Aortic smooth muscle cell (primary cell): ENCODE measurements at places on chromosomes 16 and 17. TPM values are rescaled to one million over a fixed set of nuclear protein-coding genes. Genes with fewer than 3 reads are reported as not detected.

Gene DNAH2
- total RNA-seq: 0.12 and 0.13 TPM in 2 replicates

Gene TLCD3A
- total RNA-seq: 12.5 and 17.0 TPM in 2 replicates

Gene CLEC18A
- 0.66 and 0.93 TPM in 2 replicates for total RNA-seq

Gene SPNS2
- 0.19 and 0.66 TPM in 2 replicates for total RNA-seq

Gene TMEM92
- not detected in 2 replicates for total RNA-seq

Gene KRT25
- not detected in 2 replicates for total RNA-seq

Gene MAP3K3
- 43.2 and 44.0 TPM in 2 replicates for total RNA-seq

Gene KRTAP1-5
- not detected in 2 replicates for total RNA-seq

Gene KRTAP17-1
- total RNA-seq: not detected in 2 replicates

Gene ZNF385C
- total RNA-seq: not detected in 2 replicates

Gene SKAP1
- 0.13 TPM in 1 of 2 replicates, not detected in the other for total RNA-seq
